ENCODE measurements at places on chromosomes 13 and 19.
A peak's percentile ranks its signal among the peaks of the same experiment; 100 is the strongest.

DNA sequence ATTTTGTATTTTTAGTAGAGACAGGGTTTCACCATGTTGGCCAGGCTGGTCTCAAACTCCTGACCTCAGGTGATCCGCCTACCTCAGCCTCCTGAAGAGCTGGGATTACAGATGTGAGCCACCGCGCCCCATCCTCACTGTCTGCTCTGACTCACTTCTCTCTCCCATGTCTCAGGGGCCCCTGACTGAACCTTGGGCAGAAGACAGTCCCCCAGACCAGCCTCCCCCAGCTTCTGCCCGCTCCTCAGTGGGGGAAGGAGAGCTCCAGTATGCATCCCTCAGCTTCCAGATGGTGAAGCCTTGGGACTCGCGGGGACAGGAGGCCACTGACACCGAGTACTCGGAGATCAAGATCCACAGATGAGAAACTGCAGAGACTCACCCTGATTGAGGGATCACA lies 5.0 kb downstream of the SIGLEC9 start:
- DNase-seq: no peak

DNA sequence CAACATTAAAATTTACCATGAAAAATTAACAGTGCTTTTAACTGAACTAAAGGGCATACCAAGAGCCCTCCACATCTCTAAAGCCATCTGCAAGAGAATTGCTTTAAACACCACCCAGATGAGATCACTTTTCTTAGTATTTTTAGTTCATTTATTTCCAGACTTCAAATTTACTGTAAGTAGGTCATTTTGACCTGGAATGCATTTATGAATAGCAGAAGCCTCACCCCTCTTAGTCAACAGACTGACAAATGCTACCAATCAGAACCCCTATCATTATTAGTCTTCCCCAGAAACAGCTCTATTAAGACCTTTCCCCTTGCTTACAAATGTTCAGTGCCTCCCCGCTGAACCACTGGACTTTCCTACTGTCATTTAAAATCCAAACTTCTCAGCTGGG lies 27.3 kb downstream of the RUBCNL start:
- DNase-seq: no peak

GRCh38 chr13:89846926-89847585 lies 1500.4 kb upstream of the MIR17HG start:
- DNase-seq: no peak

DNA sequence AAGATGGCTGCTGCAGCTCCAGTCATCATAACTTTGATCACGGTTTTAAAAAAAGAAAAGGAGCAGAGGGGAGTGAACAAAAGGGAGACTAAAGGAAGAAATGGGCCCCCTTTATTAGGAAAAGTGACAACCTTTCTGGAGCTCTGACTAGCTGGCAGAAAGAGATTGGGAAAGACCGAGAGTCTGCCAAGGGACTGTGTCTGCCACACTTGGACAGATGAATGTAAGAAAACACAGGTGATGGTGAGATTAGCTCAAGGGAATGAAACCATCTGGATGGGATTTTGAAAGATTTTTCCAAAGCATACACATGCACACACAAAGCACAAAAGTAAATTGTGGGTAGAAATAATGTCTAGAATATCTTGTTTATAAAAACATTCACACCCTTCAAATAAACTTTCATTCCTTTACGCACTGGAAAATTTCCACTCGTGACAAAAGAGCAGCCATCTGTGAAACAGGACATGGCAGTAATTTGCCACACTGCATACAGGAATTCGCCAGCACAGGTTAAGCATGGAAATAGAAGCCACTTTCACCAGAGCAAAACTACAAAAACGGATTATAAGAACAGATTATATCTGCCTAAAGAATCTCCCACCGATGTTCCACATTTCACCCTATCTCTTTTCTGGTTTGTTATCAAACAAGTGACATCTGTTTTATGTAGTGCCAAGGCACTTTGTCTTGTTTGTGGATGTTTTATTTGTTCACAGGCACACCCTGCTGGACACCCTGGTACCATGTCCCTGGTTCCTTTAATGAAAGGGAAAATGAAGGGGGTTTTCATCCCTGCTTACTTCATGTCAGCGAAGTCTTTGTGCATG lies 819.5 kb downstream of the DIAPH3 start:
- DNase-seq: no peak

DNA sequence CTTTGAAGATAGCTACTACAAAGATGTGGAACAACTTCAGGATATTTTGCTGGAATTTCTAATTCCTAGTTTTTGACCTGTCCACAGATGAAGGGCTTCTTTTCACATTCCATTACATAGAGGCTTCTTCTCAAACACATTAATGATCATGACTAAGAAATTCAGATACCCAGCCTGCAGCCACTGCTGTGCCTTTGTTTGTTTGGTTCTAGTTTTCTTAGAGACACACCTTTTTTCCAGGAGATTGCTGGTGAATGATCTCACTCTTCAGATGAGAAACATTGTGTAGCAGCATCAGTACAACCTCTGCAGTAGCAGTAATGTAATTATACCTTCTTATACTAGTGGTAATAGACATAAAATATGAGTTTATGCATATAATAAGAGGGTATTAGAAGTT lies 5.0 kb downstream of the TDRD3 start:
- no peak for DNase-seq

DNA sequence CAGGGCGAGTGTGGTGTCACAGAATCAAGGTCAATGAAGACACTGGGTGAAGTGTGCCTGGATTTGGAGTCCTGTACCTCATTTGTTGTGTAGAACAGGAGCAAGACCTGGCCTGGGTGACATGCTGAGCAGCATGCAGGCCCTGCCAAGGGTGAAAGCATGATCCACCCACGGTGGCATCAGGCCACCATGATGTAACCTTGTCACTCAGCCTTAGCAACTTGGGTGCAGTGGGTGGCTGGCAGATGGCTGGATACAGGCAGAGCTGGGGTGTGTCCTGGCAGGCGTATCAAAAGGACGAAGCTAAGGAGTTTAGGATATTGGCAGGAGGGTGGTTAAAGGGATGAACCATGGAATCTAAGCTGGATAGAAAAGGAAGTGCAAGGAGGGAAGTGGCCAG lies 10.3 kb downstream of the THSD1 start:
- DNase-seq: no peak

GRCh38 chr13:113803409-113804016 lies 44.5 kb downstream of the TMEM255B start:
- no peak for DNase-seq

- DNase-seq: no peak
Observed at GRCh38 chr19:52200044-52200443, 10.2 kb downstream of the PPP2R1A start.

DNA sequence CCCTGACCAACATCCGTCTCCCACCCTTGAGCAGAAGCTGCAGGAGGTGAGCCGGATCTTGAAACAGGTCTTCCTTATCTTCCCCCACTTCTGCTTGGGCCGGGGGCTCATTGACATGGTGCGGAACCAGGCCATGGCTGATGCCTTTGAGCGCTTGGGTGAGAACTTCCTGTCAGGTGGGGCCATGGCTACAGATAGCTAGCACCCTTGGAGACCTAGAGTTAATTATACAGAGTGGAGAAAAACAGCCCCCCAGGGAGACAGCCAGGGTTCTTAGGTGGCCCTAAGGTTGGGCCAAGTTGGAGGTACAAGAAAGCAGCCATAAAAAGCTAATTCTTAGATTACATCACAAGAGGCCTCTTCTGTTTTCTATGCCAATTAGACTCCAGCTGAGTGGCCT lies 8.9 kb upstream of the ARHGAP45 start:
- DNase-seq: no peak

DNA sequence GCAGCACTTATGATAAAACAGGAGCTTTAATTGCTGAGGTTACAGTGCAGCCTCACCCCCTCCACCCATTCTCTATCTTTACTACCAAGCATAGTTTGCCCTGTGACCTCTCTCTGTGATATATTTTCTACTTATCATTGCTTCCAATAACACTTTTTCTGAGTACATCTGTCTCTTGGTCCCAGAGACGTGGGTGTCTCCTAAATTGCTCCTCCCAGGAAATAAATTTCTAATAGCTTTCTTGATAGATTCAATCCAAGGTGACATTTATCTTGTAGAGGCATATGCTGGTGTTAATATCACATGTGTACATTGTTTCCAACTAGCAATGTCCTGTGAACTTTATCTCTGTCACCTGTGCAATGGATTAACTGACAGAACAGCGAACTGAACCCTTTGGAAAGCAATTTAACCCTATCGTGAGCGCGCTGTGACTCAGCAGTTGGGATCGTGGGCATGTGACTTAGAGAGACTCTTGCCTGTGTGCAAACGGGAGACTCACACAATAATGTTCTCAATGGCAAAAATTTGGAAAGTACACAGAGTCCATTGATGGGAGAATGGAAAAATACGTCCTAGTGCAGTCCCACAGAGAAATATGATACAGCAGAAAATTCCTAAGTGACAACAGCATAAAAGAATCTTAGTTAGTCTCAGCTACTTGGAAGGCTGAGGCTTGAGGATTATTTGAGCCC lies 7.0 kb upstream of the MAP2K2 start:
- DNase-seq: no peak

GRCh38 chr19:49818649-49819370 lies 721 bp downstream of the MED25 start:
- no peak for DNase-seq

- no peak for DNase-seq
Observed at GRCh38 chr13:108919036-108919907, 289.9 kb downstream of the MYO16 start.

GRCh38 chr13:73722120-73722519 lies 412.1 kb downstream of the KLF12 start:
- no peak for DNase-seq

- DNase-seq: no peak
Observed at GRCh38 chr19:2344381-2344870, 15.6 kb upstream of the TMPRSS9 start.

- DNase-seq: peak; percentile 66
Observed at GRCh38 chr19:42122691-42123607, 9.3 kb downstream of the POU2F2 start.

DNA sequence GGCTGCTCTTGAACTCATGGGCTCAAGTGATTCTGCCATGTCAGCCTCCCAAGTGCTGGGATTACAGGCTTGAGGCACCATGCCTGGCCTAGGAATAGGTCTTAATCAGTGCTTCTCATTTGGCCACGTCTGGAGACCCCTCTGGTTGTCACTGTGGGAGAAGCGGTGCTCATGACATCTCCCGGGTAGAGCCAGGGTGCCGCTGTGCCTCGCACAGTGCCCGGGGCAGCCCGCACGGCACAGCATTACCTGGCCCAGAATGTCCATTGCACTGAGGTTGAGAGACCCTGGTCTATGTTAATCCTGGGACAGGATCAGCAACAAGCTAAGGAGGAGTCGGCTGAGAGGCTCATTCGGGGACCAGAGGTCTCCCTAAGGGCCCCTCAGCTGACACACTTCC lies 160.8 kb downstream of the EFNB2 start:
- no peak for DNase-seq

DNA sequence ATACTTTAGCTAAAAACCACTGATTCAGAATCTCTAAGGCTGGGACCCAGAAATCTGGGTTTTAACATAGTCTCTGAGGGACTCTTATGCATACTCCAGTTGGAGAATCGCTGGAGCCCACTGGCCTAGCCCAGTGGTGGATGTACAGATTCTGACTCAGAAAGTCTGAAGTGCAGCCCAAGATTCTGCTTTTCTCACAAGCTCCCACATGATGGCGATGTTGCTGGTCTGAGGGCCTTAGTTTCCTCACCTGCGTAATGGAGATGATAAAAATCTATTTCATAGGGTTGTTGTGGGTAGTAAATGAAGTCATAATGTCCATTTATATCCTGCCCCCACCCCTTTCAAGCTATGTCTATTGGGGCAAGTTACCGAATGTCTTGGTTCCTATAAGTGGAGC lies 7.7 kb upstream of the CDADC1 start:
- peak; percentile 37 for DNase-seq

DNA sequence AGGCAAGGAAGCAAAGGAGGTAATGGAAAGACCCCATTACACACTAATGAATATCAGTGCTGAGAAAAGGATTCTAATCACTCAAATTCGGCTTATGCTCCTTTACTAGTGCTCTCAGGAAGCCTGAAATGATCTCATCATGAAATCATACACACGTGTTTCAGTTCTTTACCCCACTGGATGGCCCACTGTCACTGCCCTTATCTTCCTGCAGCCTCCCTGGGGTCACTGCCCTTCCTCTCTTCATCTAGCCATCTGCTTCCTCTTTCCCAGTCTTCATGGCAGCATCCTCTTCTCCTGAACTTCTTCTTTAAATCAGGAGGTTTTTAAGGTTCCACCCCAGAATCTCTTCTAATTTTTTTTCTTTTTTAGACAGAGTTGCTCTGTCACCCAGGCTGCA lies 27.9 kb upstream of the EEF1AKMT1 start:
- DNase-seq: no peak

DNA sequence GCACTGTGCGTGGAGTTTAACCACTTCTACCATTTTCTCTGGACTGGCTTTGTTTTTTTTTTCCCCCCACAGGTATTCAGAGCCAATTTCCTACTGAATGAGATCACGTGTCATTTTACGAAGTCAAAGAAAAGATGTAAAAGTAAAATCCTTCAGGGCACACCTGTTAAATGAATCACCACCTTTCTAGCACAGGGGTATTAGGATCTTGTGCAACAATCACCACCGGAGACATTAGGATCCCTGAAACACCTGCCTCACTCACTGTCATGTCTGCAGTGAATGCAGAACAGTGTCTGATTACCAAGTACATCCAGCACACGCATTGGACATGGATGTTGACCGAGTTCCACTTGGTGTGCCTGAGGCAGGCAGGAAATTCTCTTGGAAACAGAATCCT lies 17.2 kb downstream of the BRD4 start:
- no peak for DNase-seq

DNA sequence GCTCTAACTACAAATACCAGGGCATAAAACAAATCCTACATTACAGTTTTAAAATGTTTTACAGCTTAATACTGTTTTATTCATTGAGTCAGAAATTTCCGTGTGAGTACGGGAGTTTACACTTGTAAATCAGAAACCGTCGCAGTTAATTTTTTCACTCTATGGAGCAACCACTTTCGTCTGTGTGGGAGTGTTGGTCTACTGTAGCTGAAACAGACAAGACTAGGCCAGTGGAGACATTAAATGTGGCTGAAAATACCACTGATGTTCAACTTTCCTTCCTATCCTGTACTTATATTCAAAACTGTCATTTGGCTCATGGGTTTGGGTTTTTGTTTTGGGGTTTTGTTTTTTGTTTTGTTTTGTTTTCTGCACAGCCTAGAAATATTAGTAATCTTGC lies 268.7 kb downstream of the DCT start:
- no peak for DNase-seq

All from activated CD4-positive, alpha-beta T cell treated with anti-CD3 and anti-CD28 coated beads, Interleukin-2, amount 50 U/mL, for 4 hours (primary cell).